ENCODE measurements at places on chromosomes 13 and 19. TPM values are rescaled to one million over a fixed set of nuclear protein-coding genes. Genes with fewer than 3 reads are reported as not detected.

IL11 gene
- not detected for total RNA-seq

TYROBP gene
- not detected for total RNA-seq

PDE4C gene
- total RNA-seq = 0.20 TPM

ZNF91 gene
- 8.4 TPM for total RNA-seq

ARGLU1 gene
- total RNA-seq = 44.9 TPM

NECTIN2 gene
- total RNA-seq = 112 TPM

PTPRH gene
- total RNA-seq = 0.46 TPM

PRODH2 gene
- total RNA-seq = not detected
